ENCODE measurements at places on chromosomes 11 and 22.

DNA sequence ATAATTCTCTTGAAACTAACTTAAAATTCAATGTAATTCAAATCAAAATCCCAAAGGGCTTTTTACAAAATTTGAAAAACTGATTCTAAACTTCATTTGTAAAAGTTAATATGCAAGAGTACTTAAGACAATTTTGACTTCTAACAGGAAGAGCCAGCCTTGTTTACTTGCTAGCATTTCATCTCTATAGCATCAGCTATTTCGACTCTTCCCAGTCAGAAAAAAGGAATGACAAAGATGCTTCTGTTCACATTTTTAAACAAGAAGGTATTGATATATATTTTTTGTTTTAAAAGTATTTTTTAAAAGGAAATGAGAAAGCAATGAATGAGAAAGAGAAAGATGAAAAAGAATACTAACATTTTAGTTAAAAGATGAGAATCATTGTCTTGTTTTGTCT is 16.4 kb downstream of the SLN start:
- no peak for DNase-seq

- no peak for DNase-seq
These were observed 247.0 kb upstream of the NARS2 start for GRCh38 chr11:78821371-78822306.

DNA sequence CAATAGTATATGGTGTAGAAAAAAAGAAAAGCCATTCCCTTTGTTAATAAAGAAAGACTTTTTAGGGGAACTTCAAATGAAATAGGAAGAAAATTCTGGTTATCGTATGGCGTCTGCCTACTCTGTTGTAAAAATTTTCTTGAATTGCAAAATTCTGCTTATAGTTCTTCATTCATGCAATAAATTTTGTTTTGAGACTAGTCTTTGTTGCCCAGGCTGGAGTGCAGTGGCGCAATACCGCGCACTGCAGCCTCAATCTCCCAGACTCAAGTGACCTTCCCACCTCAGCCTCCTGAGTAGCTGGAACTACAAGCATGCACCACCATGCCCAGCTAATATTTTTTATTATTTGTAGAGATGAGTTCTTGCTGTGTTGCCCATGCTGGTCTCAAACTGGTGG is 5.8 kb downstream of the DDIAS start:
- peak; percentile 48 for DNase-seq

- DNase-seq: no peak
These were observed 40.6 kb upstream of the POLD3 start for GRCh38 chr11:74551754-74552145.

DNA sequence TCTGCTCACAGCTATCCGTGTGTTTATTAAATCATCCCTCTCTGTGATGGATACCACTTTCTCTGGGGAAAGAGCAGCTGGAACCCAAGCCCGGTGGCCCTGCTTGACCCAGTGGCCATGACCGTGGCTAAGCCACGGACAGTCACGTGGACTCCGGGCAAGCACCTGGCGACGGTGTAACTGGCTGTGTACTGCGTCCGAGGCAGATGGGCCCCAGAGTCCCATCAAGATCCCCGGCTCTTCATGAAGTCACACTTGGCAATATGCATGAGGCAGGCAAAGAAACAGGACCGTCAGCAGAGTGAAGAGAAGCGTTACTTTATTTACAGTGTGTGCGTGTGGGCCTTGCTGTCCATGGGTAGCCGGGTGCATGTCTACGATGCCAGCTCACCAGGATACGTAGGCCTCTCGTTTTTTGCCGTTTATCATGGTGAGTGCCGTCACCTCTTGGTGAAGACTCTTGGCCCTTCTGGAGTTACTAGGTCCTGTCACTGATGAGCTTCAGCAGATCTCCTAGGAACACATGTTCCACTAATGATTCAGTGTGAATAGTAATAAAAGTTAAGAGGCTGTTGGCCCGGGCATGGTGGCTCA is 366.3 kb downstream of the TBC1D22A start:
- DNase-seq: no peak

DNA sequence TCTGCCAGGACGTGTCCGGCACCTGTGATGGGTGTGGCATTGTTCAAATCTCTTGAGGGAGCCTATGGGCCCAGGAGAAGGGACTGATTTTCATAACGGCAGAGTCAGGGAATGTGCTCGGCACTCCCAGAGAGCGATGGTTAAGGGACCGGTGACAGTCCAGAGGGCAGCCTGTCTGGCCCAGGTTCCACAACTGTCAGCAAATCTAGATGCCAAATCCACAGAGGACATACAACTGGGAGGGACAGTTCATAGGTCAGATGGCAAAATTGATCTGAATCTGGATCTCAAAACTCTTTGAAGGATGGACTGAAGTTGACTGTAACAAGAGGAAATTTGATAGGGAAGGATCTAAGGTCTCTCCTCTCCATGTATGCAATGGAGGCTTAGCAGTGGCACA is 7.5 kb downstream of the SEC14L2 start:
- no peak for DNase-seq

DNA sequence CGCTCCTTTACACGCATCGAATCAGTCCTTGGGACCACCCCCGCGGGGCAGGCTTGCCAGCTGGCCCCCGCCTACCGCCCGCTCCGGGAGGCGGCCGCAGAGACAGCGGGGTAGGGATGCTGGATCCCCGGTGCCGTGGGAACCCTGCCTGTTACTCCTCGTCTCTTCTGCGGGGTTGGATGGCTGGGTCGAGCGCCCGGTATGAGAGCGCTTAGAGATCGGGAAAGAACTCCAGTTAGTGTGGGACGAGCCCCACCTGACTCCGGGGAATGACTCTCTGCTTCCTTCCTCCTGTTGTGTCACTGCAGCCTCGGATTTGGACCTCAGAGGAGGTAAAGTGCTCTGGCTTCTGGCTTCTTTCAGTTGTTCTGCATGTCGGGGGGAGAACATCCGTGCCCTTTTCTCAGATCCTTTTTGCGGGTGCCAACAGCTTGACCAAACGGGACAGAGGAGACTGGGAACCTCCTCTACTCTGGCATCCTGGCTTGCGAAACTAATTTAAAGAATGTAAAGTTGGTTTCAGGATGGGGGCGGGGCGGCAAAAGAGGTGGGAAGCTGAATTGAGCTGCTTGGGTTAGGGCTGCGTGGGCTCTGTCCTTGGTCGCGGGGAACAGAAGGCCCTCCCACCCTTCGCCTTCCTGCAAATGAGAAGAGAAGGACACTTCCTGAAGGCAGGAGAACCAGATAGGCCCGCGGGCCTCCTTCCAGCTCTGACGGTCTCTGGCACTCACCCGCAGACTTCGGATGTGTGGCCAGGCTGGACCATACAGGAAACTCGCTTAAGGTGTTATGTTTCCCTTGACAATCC is 938 bp downstream of the LAYN start:
- peak; percentile 54 for DNase-seq

DNA sequence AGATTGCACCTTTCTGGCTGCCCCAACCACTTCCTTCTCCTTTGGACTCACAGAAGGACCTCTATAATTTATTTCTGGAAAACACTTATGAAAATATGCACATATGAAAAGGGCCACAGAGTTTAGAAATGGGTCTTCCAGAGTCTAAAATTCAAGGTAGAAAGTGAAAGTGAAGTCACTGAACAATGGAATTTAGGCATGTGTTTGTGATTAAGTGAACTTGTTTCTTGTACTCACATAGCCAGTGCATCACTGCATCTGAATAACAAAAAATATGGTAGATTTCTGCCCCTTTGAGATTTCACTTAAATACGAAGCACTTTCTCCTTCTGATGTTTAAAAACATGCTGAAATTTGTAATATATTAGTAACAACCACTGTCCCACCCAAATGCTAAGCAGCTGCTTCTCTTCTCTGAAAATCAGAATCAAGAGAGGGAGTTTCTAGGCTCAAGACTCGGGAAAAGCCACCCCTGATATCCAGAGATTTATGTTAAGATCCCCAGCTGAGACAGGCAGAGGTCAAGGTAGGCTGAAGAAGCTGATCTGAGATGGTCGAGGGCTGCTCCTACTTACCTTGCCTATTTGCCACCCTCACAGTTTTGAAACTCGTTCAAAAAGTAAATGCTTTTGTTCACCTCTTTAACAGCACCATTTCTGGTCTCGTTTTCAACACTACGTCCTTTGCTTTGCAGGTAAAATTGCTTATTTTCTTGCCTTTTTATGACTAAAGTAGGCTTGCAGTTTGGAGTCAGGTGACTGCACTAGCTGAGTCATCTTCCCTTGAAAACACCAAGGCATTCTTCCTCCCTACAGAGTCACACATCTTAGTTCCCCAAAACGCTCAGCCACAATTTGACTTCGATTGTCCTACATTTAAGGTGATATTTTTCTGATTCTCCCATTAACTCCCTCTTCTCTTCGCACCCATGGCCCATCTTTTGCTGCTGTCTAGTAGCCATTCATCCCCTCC is at the start of gene XKR3:
Gene XKR3 (minus strand): TSS at position 696 of the 972 bp plus-strand sequence. CDS start 17,338 bp downstream, outside the sequence.
- peak; percentile 62 for DNase-seq

- no peak for DNase-seq
These were observed 106.7 kb upstream of the VPREB1 start for GRCh38 chr22:22137891-22138290.

DNA sequence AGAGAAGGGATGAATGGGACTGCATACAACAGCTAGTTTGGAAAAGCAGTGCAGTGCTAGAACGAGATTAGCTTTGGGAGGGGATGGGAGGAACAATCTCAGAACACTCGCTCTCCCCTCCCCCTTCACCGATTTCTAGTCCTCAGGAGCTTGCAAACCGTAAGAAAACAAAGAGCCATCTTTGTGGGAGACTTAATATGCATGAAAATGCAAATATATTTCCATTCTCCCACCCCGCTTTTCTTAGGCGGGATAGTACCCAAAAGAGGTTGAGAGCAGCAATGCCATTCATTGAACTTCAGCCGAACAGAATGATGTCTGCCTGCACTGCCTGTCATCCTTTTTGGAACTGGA is 1.1 kb downstream of the SPINDOC start:
- no peak for DNase-seq

- peak; percentile 5 for DNase-seq
These were observed 206.5 kb upstream of the PDGFD start for GRCh38 chr11:104370478-104370877.

- no peak for DNase-seq
These were observed 4.2 kb downstream of the TST start for GRCh38 chr22:37014835-37015586.

- no peak for DNase-seq
These were observed 415.2 kb downstream of the LARGE1 start for GRCh38 chr22:33504941-33505625.

DNA sequence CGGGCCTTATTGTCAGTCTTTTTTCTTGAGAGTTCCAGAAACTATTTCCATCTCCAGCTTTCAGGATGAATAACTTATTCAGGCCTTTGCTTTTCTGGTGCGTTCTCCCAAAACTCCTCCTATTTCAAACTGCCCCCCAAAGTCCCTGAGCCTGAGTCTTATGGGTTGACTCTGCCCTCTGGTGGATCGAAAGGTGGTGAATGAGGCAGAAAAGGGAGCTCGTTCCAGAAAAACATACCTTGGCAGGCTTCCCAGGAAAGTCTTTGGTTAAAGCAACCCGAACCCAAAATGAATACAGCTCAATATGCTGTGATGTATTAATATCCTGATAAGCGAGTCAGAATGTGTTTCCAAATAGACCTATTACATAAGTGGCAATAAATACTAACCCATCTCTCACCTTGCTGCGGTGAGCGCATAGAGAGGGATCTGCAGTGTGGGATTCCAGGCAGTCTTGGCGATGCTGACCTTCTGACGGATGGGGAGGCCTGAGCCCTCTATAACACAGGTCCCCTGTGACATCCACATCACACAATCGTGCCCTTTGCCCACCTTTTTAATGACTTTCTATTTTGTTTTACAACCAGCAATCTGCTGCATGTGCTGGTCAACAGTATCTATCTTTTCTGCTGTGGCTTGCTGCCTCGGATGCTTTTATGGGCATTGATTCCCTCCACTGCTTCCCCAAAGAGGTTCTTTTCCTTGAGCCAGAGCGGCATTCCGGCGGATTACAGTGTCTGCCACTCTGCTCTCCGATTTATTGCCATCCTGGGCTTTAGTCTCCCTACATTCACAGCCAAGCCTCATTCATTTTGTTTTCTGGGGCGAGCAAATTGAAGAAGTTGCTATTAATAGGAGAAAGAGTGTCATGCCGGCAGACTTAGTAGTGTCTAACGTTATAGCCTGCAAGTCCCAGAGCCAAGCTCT is 756.8 kb downstream of the NTM start:
- no peak for DNase-seq

DNA sequence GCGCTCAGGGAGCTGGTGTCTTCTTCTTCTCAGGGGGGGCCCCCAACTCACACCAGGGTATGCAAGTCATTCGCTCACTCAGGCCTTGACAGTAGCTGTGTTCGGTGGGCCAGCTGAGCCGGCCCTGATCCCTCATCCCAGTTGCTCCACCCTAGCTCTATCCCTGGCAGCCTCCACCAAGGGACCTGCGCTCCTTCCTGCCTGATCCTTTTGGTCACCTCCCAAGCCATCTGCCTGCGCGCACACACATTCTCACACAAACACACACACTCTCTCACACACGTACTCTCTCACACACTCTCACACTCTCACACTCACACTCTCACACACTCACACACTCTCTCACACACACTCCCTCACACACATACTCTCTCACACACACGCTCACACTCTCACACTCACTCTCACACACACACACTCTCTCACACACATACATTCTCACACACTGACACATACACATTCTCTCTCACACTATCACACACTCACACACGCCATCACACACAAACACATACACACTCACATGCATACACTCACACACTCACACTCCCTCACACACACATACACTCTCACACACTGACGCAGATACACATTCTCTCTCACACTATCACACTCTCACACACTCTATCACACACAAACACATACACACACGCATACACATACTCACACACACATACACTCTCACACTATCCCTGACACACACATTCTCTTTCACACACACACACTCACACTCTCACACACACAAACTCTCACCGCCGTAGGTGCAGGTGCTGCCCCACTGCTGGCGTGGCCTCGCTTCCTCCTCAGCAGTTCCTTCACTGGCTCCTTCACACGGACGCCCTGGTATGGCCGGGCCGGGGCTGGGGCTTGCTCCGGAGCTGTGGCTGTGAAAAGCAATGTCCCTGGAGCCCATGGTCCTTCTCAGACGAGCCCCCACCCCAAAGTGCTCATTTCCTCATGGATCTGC is 20.8 kb downstream of the POU2AF1 start:
- no peak for DNase-seq

DNA sequence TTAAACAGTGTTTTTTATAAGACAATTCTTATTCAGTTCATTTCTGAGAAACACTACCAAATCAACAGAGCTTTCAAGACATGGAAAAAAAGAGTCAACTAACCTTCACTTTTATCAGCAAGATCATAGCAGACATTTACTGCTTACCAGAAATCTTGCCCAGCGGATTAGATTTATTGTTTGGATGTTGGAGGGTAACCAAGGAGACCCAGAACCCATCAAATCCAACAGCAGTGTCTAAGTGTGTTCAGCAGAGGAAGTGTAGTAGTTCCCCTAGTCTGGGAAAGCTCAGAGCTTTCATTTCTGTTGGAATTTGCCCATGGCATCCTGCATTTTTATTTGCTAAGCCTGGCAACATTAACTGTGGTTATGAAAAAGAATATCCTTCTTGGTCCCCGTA is 2.4 kb upstream of the PGM2L1 start:
- no peak for DNase-seq

GRCh38 chr11:122721964-122722266 is 66.4 kb downstream of the UBASH3B start:
- no peak for DNase-seq

GRCh38 chr11:119993722-119994121 is 144.2 kb downstream of the TRIM29 start:
- DNase-seq: no peak

GRCh38 chr11:128786507-128786906 is 80.6 kb downstream of the KCNJ1 start:
- no peak for DNase-seq

Measured in MV-4-11 (cell line).